Cerebellum (tissue), 4 donors: ENCODE measurements at places on chromosomes 5 and 9.

DNA sequence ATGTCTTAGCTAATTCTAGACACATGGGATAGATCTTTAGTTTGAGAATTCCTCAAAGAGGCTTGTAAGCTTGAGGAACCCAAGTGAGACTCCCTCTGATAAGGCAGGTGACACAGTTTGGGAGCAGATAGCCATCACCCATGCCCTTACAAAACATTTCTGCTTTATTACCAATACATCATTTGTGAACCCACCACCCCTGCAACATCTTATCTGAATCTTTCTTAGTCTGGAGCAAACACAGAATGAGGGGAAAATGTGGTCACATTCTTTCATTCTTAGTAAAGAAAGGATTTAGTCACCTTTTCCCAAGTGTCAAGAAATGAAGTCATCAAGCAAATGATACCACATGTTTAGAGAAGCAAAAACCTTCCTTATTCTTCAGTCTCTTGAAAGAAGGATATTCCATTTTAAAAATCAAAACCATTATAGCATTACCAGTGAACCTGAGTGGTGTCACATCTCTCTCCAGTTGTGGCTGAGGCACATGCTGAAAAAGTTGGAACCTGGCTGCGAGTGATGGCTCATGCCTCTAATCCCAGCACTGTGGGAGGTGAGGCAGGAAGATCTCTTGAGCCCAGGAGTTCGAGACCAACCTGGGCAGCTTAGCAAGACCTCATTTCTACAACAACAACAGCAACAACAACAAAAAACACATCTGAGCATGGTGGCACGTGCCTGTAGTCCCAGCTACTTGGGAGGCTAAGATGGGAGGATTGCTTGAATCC, 65.9 kb downstream of the PRKACG start:
- DNase-seq = no peak

DNA sequence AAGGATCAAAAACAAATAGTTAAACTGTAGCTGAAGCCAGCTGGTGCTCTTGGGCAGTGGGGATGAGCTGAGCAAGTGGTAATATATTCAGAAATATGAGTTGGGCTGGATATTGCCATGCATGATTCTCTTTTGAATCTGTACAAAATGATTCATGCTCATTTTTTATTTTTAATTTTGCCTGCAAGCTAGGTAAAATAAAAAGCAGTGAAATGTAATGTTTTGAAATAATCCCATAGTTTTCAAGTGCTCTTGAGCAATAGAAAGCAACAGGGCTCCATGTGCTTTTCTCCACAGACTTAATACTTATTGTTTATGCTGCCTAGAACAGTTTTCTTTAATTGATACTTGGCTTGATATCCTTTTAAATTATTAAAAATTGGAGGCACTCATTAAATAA, 489.3 kb downstream of the TLE4 start:
- DNase-seq = no peak

- DNase-seq = no peak
Observed at GRCh38 chr9:133224762-133225161, 15.7 kb upstream of the OBP2B start.

DNA sequence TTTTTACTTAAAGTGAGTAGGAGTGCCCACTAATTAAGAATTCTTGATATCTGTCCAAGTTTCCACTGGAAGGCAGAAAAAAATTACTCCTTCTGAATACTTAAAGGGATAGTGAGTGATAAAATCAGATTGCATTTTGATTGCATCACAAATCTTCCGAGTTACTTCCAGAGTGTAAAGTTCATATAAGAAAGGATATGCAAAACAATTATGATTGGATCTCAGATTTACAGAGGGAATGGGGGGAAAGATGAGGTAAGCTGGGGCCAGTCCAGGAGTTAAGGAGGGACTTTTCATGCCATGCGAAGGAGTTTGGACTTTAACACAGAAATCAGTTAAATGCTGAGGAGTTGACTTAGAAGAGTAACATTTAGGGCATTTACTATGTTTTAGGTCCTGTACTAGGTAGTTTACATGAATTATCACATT, 9.3 kb upstream of the RNF145 start:
- DNase-seq = no peak

DNA sequence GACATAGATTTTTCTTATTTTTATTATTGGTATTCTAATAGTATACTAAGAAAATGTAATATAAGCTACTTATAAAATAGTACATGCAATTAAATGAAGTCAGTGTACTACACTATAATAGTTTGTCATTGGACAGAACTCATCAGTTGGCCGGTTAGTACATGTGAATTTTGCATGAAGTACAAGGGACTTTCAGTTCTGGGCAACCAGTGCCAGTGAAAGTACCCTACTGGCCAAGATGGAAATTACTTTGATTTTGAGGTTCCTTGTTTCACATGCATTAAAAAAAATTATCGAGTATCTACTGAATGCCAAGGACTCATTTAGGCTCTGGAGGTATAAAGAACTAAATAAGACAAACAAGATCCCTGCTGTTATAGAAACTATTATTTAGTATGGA, 213.4 kb upstream of the ELL2 start:
- DNase-seq = no peak

DNA sequence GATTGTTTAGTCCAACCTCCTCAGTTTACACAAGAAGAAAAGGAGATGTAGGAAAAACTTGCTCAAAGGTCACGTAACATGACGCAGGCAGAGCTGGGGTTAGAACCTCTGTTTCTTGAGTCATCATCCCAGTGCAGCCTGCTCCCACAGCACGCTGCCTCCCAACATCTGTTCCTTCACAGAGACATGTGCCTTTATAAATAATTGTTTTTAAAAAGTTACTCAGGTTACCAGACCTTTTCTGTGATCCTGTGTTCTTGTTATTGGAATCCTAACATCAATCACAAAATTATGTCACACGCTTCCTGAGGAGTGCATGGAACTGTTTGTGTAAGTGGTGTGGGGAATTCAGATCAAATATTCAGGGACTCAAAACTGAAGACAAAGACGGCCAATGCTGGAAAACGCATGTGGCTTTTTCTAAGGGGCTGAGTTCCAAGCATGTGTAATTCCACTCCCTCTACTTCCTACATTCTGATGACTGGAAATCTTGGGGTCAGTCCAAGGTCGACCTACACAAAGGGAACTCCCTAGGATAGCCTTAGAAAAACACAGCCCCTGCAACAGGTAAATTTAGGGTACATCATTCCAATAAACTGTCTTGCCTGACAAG, 184.3 kb downstream of the TSSK1B start:
- DNase-seq = no peak

- no peak for DNase-seq
Observed at GRCh38 chr5:1006656-1007071, 1.9 kb upstream of the NKD2 start.

GRCh38 chr5:150321784-150322183, 19.1 kb upstream of the ARSI start:
- DNase-seq = no peak

DNA sequence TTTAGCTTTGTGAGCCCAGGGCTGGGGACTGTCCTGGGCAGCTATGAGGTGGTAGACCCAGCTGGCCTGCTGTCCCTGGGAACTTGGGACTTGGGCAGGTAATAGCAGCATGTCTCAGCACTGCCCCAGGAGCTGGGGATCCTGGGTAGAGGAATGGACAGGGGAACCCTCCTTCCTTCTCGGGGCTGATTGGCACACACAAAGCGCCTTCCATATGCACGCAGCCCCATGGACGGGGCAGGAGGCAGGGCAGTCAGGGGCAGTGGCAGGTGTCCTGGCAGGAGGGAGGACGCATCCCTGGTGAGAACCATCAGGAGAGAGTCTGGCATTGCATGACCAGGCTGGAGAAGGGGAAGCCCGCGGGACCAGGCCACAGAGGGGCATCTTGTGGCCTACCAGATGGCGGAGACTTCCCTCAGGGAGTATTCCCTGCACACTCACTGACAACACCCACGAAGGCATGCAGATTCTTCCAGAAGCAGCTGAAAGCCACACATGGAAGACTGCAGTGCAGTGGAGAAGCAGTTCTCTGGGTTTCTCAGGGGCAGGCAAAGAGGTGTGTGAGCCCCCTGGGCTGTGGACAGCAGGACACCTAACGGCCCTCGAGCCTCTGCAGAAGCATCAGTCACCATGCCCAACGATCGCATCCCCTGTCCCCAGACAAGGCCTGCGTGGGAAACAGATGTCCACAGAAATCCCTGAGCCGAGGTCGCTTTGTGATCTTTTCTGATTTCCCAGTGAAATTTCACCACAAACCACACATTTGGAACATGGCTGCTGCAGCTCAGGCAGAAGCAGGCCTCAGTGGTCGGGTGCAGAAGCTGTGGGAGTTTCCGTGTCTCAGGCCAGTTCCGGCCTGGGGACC, 7.0 kb upstream of the NKD2 start:
- no peak for DNase-seq

DNA sequence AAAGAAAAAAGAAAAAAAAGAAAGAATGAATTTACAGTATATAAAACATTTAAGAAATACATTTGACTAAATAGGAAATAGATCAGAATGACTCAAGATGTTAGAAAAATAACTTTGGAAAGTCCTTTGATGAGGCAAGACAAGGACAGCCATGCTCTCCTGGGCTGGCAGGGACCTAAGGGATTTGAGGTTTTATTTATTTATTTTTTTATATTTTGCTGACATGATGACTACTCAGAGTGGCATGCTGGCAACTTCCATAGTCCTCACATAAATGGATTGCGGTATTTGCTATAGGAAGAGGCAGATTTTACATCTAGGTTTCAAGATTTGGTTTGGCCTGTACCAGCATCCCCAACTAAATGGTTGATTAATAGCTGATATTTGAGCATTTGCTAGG, 17.7 kb downstream of the SLC28A3 start:
- no peak for DNase-seq

DNA sequence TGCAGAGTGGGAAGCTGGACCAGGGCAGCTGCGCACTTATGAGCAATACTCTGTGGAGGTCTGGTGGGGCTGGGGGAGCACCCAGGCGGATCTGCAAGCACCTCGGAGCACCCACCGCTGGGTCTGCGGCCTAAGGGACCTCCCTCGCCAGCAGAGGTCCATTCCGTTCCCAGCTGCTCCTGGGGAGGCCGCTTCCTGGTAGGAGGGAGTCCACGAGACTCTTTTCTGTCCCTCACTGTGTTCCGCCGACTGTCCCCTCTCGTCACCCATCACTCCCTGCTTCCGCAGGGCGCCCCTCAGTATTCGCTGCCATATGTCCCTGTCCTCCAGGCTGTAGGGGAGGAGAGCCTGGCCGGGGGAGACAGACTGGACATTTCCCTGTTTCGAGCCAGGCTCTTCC, 45.5 kb downstream of the NDST1 start:
- no peak for DNase-seq

DNA sequence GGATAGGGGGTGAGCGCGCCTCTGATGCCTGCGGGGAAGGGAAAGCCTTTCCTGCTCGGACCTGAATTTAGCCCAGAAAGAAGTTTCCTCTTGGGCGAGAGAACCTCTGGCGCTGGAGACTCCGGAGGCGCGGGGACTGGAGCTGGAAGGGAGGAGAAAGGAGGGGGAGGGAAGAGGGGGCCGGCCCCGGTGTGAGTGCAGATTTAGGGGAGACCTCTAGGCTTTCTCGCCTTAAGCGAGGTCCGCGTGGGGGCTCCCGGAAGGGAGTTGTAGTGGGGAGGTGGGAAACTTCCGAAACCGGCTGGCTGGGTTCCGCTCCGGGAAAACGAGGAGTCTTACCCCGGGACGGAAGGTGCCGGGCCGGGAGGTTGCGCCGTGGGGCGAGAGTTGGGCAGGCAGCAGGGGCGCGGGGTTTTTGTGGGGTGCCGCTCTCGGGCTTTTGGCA, 1.3 kb downstream of the PCSK5 start:
- DNase-seq = no peak

GRCh38 chr9:134632329-134632728, 9.3 kb upstream of the COL5A1 start:
- DNase-seq = no peak

DNA sequence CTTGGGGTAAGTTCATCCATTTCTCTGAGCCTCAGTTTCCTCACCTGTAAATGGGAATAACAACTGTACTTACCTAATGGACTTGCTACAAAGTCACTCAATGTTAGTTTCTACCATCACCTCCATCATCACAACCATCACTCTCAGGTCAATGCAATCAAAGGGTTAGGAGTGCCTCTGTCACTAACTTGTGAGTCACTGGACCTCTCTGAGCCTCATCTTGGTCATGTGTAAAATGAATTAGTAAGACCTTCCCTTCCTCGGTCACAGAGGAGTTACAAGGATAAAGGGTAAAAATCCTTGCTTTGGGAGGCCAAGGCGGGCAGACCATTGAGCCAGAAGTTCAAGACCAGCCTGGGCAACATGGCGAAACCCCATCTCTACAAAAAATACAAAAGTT, 12.8 kb downstream of the FABP6 start:
- DNase-seq = no peak

GRCh38 chr9:116087246-116087645, 66.3 kb upstream of the PAPPA start:
- peak; percentile 64 for DNase-seq

GRCh38 chr9:120387257-120388002, 192.5 kb downstream of the CDK5RAP2 start:
- DNase-seq = no peak

DNA sequence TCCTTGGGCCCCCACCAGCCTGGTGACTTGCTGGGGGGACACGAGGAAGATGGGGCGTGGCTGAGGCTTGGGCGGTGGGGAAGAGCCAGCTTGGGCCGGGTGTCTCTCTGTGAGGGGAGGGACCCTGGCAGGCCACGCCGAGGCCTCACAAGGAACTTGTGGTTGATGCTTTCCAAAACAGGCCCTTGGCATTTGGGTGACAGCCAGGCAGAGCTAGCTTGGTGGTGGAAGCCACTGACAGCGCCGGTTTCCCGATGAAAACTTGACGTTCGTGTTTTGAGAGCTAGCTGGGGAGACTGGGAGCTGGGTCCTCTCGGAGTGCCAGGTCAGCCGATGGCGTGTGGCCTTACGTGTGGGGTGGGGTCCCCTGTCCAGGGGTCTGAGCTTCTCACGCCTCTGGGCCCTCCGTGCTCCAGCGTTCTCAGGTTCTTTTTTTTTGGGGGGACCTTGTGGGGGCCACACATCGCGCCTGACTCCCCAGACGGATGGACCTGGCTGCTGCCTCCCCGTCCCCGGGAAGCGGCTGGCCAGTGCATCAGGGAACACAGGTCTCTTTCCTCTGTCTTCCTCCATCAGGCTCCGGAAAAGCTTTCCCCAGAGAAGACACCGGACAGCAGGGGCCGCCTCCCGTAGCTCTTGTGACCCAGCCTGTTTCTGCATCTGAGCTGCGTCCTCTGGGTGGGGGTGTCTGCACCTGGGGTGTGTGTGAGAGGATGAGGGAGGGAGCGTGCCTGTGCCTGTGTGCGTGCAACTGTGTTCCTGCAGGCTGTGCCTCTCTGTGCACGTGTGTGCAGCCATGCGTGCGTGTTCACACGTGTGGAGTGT, 129.3 kb upstream of the LPCAT1 start:
- DNase-seq = no peak

GRCh38 chr5:140118302-140118936, 4.5 kb downstream of the PURA start:
- no peak for DNase-seq

DNA sequence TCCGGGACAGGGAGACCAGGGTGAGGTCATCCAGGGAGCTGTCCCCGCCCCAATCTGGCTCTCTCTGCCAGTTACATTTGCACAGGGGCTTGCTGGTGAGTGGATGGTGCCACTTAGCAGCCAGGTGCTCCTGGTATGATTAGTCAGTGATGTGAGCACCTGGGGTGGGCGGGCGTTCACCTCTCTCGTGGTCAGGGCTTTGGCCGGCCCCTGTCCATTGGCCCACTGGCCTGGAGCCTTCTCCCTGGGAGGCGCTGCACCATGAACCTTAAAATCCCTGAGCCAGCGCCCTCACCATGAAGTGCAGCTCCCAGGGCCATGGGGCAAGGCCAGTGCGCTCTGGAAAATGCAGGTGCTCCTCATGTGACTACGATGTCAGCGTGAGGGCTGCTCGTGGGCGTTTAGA, 2.0 kb downstream of the NKD2 start:
- DNase-seq = no peak
